Sciatic nerve (tissue), 2 donors: ENCODE measurements at places on chromosomes 1 and 21.

DNA sequence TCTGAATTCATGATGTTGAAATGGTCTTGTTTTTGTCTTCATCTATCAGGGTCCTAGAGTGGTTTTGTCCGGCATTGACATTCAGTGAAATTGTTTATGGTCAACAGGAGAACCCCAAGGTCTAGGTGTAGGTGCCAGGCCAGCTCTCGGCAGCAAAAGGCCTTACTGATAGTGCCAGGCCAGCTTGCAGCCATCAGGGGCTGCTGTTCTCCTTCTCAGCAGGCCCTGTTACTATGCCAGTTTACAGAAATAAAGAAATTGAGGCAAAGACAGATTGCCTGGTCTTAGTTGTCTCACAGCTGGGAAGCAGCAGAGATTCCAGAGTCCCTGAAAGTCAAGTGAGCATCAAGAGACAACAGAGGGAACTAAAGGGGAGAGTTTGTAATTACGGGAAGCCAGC, 12.0 kb downstream of the HMGB4 start:
- no peak for DNase-seq

DNA sequence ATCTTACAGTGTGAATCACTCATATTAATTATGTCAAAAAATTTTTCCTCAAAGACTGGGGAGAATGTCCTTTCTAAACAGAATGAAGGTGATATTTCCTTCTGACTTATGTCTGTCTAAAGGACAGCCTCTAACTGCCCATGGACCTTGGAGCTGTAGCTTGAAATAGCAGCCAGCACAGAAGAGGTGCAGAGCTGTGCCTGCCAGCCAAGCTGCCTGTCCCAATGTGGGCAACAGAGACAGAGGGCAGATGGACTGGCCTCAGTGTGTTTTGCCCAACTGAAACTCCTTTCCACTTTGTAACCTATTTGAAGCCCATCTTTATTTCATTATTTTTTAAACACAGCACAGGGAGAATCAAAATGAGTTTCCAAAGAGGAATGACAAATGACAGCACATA, 97.6 kb upstream of the DYNLT5 start:
- DNase-seq: no peak

DNA sequence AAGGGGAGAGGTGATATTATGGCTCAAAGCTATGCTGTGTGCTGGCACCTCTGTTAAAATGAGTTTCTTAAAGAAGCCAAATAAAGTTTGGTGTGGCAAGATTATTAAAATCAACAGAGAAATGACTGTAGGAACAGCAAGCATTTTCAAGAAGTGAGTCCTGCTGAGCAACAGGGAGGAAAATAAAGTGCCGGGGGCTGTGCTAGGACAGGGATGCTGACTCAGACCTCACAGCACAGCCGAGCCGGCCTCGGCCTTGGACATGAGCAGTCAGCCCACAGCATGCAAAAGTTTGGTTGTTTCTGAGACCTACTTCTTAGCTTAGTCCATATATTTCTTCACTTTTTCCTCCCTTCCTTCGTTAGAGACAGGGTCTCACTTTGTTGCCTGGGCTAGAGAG, 19.2 kb downstream of the CNIH3 start:
- DNase-seq: no peak

DNA sequence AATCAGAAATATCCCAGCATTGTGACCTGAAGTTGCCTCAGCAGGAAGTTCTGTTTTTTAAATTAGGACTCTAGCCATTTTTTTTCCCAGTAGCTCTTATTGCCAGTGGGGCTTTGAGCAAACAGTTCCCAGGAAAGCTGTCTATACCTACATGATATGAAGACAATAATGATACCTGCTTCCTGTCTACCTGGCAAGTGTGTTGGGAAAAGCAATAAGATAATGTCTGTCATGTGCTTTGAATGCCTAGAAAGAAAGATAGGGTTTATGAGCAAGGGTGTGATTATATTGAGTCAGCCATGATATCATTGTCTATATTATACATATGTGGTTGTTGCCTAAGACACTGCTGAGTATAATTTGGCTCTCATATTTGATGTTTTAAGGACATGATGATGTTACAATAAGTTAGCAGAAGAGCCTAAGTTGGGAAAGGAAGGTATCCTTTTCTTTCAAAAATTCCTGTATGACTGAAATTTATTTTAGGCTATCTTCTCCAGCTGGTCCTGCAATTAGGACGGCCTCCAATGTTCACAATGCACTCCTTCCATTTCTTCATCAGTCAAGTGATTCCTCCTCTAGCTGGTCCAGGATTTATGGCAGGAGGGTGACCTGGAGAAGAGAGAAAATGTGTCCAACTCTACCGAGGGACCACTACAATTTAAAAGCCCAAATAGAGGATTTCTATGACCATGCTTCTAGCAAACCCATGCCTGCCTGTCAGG, 99.6 kb upstream of the CDC42BPA start:
- DNase-seq: no peak

GRCh38 chr1:201112926-201113325, 700 bp upstream of the CACNA1S start:
- no peak for DNase-seq
